Pulmonary artery endothelial cell (primary cell): ENCODE measurements at places on chromosomes 5 and 9. TPM values are rescaled to one million over a fixed set of nuclear protein-coding genes. Genes with fewer than 3 reads are reported as not detected.

The FAM200C gene
- 1.9 and 3.8 TPM in 2 replicates for total RNA-seq

The PDLIM4 gene
- 73.2 and 77.6 TPM in 2 replicates for total RNA-seq

The FOXD4L3 gene
- 0.07 TPM in 1 of 2 replicates, not detected in the other for total RNA-seq

The CDX1 gene
- total RNA-seq: not detected in 2 replicates

The FST gene
- total RNA-seq: 1.4 and 63.4 TPM in 2 replicates

The NKD2 gene
- 0.13 TPM in 1 of 2 replicates, not detected in the other for total RNA-seq

The ADGRD2 gene
- total RNA-seq: not detected in 2 replicates

The OLFML2A gene
- total RNA-seq: under 0.01 and 0.04 TPM in 2 replicates
